SK-N-SH (cell line): ENCODE measurements at places on chromosomes 5 and 9. TPM values are rescaled to one million over a fixed set of nuclear protein-coding genes. Genes with fewer than 3 reads are reported as not detected.

- H3K27me3 ChIP-seq = no peaks in the 10 kb centered on the region
- H3K36me3 ChIP-seq = no peaks in the 10 kb centered on the region
- no peak overlapping the region for H3K4me3 ChIP-seq
Measured at GRCh38 chr9:74557571-74557970, 60.4 kb downstream of the RORB start.

DNA sequence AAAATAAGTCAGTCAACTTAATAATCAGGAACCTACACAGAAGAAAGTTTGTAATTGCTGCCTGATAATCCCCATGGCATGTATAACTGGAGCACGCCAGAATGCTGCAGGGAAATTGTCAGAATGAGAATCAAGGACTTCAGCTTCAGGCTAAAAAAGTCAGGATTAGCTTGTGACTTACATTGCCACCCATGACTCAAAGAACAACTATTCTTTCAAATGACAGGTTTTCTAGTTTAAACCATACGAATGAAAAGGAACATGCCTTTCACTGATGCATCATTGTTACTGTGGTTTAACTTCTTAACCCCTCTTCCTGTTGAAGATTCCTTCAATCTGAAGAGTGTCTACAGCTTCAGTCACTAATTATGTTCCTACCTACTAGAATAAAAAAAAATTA lies 112.4 kb downstream of the ISL1 start:
- no peak for DNase-seq
- no peaks in the 10 kb centered on the region for H3K27me3 ChIP-seq
- peak overlapping the region; percentile 71 for H3K27ac ChIP-seq
- H3K36me3 ChIP-seq = no peaks in the 10 kb centered on the region; the same call in 1 of the 2 replicates

DNA sequence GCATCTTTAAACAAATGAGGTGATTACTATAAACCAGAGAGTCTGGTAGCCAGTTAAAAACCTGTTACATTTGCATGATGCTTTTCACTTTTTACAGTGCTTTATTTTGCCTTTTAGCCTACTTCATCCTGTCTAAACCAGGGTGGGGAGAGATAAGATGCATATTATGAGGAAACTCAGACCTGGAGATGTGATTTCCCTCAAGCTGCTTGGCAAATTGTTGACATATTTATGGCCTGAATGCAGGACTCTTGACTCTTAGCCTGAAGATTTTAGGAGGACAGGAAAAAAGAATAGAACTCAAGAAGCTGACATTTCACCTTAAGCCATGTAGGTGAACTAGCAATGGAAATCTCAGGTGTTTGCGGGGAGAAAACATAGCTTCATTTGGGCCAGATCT lies 202.8 kb downstream of the NMUR2 start:
- no peaks in the 10 kb centered on the region for H3K36me3 ChIP-seq
- no peak for DNase-seq
- no peaks in the 10 kb centered on the region for H3K27me3 ChIP-seq
- H3K4me1 ChIP-seq = no peaks in the 10 kb centered on the region
- no peak overlapping the region for H3K4me3 ChIP-seq
- no peak overlapping the region for H3K27ac ChIP-seq

- peaks cover 9% of the 10 kb centered on the region; the same call in 1 of the 2 replicates for H3K36me3 ChIP-seq
- no peak for DNase-seq
- H3K27ac ChIP-seq = peak overlapping the region; percentile 75
- H3K4me1 ChIP-seq = peaks cover 31% of the 10 kb centered on the region
Measured at GRCh38 chr5:177545487-177546257, 8.7 kb downstream of the FAM193B start.

DNA sequence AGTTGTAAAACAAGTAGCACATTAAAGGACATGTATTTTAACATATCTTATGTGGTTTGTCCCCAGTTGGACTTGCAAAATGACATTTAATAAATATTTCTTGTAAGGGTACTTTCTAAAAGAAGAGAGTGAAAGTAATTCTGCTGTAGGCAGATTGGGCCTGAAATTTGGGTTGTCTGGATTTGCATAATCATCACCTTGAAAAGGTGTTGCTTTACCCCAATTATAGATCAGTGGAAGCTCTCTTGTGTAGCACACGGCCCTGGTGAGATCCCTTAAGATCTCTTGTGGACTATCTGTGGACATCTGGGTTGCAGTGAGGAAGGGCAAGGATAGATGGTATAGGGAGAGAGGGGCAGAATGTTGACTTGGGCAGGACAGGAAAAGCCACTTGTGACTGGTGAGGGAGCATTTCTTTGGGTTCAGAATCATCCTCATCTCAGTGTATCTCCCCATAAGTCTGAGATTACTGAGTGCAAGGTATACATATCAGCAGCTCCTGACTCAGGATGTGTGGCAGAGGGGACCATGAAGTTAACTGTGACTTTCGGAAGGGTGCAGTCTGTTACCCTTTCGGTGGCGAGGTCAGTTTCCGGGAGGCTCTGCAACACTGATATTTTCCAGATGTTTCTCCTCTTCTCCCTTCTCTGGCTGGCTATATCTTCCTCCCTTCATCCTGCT lies 2.0 kb upstream of the TNFAIP8 start:
- DNase-seq = no peak
- no peaks in the 10 kb centered on the region; the same call in 1 of the 2 replicates for H3K4me1 ChIP-seq
- no peaks in the 10 kb centered on the region for H3K36me3 ChIP-seq
- H3K27me3 ChIP-seq = no peaks in the 10 kb centered on the region
- H3K4me3 ChIP-seq = no peak overlapping the region
- no peak overlapping the region for H3K27ac ChIP-seq

DNA sequence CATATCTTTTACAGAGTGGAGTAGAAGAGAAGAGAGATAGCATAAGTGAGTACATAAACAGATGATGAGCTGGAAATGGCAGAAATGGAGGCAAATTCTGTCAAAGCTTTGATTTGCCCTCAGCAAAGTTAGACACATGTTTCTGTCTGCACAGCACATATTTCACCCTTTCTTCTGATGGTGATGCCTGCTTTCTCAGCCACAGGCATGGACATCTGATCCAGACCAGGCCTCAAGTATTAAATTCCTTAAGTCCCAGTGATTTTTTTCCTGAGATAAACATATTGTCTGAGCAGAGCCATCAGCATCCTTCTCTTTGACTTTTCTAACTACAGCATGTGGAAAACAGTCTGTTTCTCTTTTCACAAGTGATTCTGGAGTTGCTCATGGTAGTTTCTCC lies 409.8 kb downstream of the MAN2A1 start:
- H3K27ac ChIP-seq = peak overlapping the region; percentile 65; the same call in 1 of the 2 replicates
- DNase-seq = no peak
- H3K4me1 ChIP-seq = no peaks in the 10 kb centered on the region
- no peaks in the 10 kb centered on the region for H3K27me3 ChIP-seq
- no peaks in the 10 kb centered on the region for H3K36me3 ChIP-seq
- no peak overlapping the region for H3K4me3 ChIP-seq

DNA sequence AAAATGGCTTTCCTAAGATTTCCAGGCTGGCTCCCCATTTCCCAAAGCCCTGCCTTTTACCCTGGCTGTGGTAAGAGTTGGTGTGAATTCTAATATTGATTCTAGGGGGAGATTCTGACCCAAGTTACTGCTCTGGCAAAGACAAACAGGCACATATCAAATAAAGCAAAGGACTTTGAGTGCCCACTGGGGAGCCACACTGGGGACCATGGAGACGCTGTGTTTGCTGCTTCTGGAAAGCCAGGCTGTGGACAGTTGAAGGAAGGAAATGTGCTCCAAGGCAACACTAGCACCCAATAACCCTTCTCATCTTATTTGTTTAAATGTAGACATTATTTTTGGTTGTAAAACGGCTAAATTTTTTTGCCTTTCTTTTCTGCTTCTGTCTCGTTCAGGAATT lies 78.7 kb downstream of the SNCAIP start:
- H3K36me3 ChIP-seq = no peaks in the 10 kb centered on the region
- H3K27ac ChIP-seq = no peak overlapping the region; the same call in 1 of the 2 replicates
- H3K4me1 ChIP-seq = no peaks in the 10 kb centered on the region
- no peaks in the 10 kb centered on the region for H3K27me3 ChIP-seq
- DNase-seq = no peak

DNA sequence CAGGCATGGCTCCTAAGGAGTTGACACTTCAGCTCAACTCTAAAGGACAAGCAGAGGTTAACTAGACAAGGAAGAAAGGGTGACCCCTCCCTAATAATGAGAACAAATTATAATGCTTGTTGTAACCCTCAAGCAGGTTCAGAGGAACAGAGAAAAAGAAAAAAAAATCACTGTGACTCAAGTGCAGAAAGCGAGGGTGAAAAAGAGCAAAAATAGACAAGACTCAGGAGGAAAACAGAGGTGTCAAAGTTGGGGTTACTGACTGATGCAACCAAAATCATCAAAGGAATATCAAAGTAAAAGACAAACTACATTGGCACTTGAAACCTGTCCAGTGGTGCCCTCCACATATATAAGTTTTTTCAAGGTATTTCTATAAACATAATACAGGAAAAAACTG lies 28.4 kb downstream of the FBXW11 start:
- H3K4me3 ChIP-seq = no peak overlapping the region
- no peak overlapping the region for H3K27ac ChIP-seq
- no peak for DNase-seq
- H3K4me1 ChIP-seq = peaks cover 11% of the 10 kb centered on the region; the same call in 1 of the 2 replicates

GRCh38 chr5:8013948-8014710 lies 145.2 kb downstream of the MTRR start:
- no peaks in the 10 kb centered on the region for H3K4me1 ChIP-seq
- H3K27ac ChIP-seq = no peak overlapping the region
- H3K27me3 ChIP-seq = no peaks in the 10 kb centered on the region
- no peaks in the 10 kb centered on the region for H3K36me3 ChIP-seq
- no peak overlapping the region for H3K4me3 ChIP-seq
- DNase-seq = no peak

DNA sequence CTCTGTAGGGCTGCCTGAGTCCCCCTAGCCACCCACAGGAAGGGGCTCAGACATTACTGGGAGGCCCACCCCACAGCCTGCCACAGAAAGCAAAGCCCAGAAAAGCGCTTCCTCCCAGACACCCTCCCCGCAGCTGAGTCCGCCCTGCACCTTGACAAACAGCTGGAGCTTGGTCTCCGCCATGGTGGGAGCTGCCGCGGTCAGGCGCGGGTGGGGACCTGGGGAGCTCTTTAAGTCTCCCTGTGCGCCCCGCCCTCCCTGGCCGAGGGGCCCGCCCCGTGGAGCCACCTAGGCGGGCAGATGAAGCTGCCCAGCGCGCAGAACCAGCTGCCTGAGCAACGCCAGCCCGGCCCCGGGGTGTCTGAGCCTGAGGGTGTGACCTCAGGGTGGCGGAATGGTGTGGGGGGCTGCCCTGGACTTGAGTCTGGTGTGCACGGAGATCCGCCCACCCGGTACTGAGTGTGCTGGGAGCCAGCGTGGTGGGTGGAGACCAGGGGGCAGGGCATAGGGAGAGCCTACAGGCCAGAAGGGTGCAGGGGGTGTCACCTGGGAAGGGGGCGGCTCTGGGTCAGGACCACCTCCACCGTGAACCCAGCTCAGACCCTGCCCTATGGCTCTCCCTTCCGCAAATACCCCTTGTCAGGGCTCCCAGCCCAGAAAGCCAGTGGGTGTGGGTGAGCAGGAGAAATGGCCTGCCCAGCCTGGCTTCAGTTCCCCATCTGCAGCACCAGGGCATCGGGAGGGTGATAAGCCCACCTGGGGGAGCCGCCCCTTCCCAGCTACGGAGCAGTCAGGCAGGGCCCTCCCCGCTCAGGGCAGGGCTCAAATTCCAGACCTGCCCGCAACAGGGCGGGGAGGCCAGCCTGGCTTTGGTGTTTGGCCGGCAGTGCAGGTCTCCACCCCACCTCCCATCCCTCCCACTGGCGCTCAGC lies at the start of gene CLIC3:
CLIC3 (minus strand) TSS at position 208 of the 932 bp plus-strand sequence; CDS start at position 183, 25 bp downstream.
- peak; percentile 68 for DNase-seq
- peaks cover 9% of the 10 kb centered on the region for H3K4me1 ChIP-seq
- H3K27me3 ChIP-seq = no peaks in the 10 kb centered on the region
- H3K4me3 ChIP-seq = no peak within 1 kb of the TSS
- no peak within 1 kb of the TSS for H3K27ac ChIP-seq

DNA sequence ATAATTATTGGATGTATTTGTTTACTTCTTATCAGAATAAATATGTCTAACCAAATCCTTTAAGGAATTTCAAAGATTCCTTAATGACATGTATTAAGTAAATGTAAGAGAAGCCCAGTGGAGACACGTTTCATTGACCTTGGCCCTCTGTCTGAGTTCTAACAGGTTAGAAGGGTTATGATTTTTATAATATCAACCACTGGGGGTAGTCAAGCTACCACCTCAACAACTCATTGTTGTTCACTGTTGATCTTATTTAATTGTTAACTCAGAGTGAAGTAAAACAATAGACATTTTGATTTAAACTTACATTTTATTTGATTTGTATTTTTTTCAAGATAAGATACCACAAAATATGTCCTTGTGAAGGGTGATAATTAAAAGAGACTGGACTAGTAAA lies 499.2 kb upstream of the COX7C start:
- no peaks in the 10 kb centered on the region for H3K36me3 ChIP-seq
- H3K4me1 ChIP-seq = no peaks in the 10 kb centered on the region
- H3K27me3 ChIP-seq = no peaks in the 10 kb centered on the region
- no peak overlapping the region for H3K27ac ChIP-seq
- no peak overlapping the region for H3K4me3 ChIP-seq

DNA sequence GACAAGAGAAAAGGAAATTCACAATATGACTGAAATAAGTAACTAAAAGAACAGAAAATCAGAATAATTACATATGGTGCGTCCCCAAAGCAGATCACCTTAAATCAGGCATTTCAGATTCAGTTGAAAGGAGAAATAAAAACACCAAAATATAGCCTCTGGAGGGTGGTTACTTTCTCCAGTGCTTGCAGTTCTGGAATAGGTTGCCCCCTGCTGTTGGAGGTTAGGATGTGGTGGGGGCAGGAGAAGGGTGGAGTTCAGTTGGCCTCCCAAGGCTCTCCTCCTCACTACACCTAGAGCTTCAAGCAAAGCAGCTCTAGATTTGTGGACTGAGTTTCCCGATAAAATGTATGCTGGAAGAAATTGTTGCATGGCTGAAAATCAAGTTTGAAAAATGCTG lies 338.2 kb upstream of the TLE4 start:
- no peak overlapping the region for H3K4me3 ChIP-seq
- no peaks in the 10 kb centered on the region for H3K27me3 ChIP-seq
- no peaks in the 10 kb centered on the region for H3K36me3 ChIP-seq
- H3K27ac ChIP-seq = no peak overlapping the region
- DNase-seq = peak; percentile 24
- H3K4me1 ChIP-seq = no peaks in the 10 kb centered on the region

DNA sequence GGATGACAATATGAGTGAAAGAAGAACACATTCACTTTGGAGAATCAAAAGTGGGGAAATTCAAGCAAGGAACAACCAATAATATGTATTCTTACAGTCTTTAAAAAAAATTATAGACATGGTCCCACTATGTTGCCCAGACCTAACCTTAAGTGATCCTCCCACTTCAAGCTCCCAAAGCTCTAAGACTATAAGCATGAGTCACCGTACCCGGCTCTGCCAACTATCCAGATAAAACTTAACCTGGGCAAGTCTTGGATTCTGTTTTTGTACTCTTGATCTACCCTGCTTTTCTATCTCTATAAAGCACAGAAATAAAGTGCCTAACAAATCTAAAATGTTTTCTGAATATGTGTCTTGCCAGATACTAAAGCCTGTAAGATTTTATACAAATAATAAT lies 30.9 kb downstream of the CEMIP2 start:
- no peaks in the 10 kb centered on the region for H3K36me3 ChIP-seq
- H3K4me3 ChIP-seq = no peak overlapping the region
- DNase-seq = no peak
- H3K27ac ChIP-seq = no peak overlapping the region
- H3K4me1 ChIP-seq = peaks cover 5% of the 10 kb centered on the region; the same call in 1 of the 2 replicates

- no peaks in the 10 kb centered on the region for H3K4me1 ChIP-seq
- no peak for DNase-seq
- no peak overlapping the region for H3K27ac ChIP-seq
- no peak overlapping the region for H3K4me3 ChIP-seq
- no peaks in the 10 kb centered on the region for H3K27me3 ChIP-seq
- no peaks in the 10 kb centered on the region for H3K36me3 ChIP-seq
Measured at GRCh38 chr5:159864885-159865691, 51.2 kb upstream of the ADRA1B start.

The LHX3 gene
- not detected in 2 replicates for polyA plus RNA-seq

The SLC6A19 gene
- not detected in 2 replicates for polyA plus RNA-seq

The SHISAL2B gene
- 0.16 TPM in 1 of 2 replicates, not detected in the other for polyA plus RNA-seq
